NCI-H2081 treated with DMSO at 0.1 percent for 48 hours (cell line): ENCODE measurements at places on chromosomes 12 and 14.

- no peak for DNase-seq
These were observed 18.1 kb downstream of the FAM186B start for GRCh38 chr12:49587174-49587908.

GRCh38 chr12:42770261-42770660 lies 180.7 kb upstream of the PRICKLE1 start:
- DNase-seq: no peak

GRCh38 chr14:57182760-57183503 lies 85.8 kb downstream of the EXOC5 start:
- no peak for DNase-seq

DNA sequence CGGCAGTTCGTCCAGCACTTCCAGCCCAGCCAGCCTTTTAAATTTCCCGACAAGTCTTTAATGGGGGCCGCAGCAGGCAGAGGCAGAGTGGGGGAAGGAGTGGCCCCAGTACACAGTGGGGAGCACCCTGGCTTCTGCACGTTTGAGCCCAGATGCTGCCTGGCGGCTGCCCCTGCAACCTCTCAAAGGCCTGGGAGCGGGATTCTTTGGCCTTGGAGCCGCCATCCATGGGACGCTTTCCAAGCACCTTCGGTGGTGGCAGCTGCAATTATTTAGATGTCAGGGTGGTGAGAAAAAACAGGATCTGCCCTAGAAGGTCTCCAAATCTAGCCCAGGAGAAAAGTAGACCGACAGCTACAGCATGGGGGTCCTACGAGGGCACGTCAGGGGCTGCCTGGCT lies 46.0 kb downstream of the FAM222A start:
- DNase-seq: no peak

DNA sequence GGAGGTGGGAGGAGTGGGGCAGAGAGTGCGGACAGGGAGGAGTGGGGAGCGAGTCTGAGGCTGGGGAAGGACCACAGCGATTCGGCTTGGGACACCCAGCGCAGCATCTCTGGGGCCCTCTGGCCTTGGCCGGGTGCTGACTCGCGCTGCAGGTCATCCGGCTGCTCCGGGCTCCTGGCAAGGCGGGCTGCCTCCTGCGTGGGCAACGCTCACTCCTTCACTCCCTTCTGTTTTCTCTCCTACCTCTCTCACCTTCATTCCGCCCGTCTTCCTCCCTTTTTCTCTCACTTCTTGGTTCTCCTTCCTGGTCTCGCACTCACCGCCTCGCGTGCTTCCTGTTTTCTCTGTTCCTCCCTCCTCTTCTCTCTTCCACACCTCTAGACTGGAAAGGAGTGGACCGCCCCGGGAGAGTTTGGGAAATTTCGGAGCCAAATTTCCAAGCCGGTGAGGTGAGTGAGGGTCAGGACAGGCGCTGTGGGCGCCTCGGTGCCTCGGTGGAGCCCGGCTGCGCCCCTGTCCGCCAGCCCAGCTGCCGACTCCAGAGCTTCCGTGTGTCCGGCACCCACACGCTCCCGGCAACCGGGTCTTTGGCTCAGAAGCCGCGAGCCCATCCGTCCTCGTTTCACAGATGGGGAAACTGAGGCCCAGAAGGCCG lies 86.7 kb downstream of the B4GALNT3 start:
- no peak for DNase-seq

- no peak for DNase-seq
These were observed 24.2 kb upstream of the CLEC14A start for GRCh38 chr14:38280081-38280480.

DNA sequence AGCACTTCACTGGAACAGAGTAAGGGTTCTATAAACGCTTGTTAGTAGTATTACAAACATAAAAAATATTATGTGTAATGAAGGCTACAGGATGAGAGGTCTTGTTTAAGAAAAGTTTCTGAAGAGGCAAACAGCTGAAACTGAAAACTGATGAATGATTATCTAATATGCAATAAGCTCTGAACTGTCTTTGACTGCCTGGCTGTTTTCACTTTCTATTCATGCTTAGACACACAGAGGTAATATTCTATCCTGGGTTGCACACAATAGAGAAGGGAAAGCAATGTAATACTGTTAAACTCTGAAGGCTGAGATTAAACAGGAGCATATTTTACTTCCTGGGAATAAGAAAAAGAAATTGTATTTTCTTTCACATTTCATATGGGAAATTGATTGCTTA lies 251.3 kb downstream of the ALX1 start:
- no peak for DNase-seq

DNA sequence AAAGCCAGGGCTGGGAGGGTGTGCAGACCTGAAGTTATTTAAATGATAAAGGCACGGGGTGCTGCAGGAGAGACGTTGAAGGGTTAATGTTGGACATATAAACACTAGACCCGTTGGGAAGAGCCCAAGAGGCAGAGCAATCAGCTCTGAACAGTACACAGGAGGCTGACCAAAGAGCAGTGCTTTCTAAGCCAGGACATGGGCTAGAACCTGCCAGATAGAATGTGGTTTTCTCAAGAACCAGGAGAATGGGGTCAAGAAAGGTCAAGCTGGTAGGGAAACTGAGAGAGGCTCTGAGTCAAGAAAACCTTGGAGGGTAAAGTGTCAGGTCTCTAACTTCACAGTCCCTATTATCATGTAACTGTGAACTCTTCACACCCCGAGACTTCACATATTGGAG lies 143.2 kb upstream of the EEA1 start:
- no peak for DNase-seq

DNA sequence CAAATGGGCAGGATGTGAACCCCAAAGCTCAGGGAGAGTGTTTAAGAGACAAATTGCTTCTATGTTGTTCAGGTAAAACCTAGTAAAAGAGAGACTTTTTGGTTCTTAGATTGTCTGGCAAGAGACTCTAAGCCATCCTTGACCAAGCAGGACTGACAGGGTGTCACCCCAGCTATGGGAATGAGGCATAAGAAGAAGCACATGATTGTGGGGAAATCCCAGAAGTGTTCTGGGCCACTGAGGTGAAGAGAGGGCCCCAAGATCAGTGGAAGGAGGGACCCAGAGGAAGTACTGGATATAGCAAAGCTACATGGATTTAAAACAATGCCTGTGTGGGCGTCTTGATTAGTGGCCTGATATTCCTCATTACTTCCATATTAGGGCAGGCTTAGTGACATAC lies 99.0 kb downstream of the SAMD4A start:
- no peak for DNase-seq

DNA sequence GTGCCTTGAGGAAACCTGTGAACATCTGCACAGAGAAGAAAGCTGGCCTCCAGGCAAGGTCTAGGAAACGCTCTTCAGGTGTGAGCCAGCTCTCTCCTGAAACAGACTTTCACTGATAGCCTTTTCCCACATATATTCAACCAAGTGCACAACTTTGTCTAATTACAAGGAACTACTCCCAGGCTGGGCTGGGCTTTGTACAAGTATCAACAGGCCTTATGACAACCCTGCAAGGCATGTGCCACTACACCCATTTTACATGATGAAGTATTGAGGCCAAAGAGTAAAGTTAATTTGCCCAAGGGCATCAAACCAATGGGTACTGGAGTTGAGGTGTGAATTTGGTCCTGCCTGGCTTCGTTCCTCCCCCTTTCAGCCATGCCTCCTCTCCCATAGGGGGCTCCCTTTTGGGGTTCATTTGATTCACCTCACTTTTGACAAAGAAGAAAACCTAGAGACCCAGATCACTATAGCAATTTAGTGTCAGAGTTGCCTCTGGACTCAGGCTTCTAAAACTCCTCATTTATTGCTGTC lies 2.1 kb downstream of the CSRP2 start:
- DNase-seq: no peak

GRCh38 chr12:124779161-124780141 lies 84.2 kb downstream of the SCARB1 start:
- DNase-seq: no peak
